Eye (tissue), 1 donor: ENCODE measurements at places on chromosomes 12 and 14.

DNA sequence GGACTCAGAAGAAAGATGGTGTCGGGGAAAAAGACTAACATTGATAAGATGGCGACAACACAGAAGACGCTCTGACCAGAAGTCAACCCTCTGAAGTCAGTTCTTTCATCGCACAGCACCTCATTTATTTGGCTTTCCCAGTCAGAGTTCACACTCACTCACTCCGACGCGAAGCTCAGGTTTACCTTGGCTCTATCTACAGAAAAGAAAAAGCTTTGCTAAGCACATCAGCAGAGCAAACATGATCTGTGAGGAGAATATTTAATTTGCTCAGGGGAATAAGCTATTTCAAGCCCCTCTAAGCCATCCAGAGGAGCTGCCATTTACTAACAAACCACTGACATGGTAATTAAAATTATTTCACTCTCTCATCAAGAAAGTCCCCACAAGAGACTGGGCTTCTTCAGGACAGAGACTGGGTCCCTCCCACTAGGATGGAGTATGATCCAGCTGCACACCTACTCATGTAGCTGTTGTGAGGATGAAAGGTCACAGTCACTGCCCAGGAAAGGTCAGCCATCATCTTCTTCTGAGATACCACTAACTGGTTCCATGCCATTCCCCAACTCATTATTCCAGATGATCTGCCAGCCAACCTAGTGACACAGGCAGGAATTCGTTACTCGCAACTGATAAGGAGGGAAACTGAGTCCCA lies 111.4 kb downstream of the TTC7B start:
- no peak for DNase-seq

DNA sequence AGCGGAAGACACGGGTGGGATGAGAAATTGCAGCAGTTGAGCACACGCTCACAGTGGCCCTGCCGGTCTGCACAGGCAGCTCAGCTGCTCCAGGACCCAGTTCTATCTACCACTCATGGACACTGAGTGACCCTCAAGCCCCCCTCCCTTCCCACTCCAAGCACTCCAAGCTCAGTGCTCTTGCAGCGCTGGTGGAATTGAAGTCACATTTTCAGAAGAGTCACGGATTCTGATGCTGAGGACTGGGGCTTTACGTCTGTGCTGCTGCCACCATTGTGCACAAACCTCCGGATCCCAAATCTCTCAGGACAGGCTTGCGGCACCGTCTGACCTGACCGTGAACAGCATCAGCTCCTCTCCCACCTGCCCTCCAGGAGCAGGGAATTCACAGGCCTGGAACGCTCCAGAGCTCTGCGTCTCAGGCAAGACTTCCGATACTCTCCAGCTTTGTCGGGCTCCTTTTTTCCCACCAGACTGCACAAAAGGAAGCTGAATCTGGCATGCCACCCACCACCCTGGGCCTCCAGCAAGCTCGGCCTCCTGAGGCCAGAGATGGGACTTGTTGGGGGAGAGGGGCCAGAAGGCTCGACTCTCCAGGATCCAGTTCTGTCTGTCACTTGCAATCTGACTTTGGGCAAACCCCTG lies 213.1 kb upstream of the RTL1 start:
- DNase-seq, result no peak

- DNase-seq, result no peak
These were observed 2.4 kb upstream of the LYZ start for GRCh38 chr12:69345742-69346141.

DNA sequence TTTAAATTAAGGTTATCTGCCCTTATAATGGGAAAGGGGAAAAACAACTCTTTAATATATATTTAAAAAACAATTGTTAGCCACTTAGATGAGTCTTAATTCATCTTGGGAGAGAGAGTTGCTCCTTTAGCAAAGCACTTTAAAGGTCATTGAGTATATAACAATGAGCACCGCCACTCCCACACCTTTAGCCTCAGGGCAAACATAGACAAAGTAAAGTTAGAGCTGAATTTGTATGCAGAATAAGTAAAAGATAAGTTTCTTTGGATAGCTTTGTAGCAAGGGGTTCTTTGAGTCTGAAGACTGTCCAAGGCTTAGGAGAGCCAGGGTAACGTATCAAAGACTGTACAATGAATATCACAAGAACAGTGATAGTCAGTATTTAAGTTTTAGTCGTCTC lies 728.8 kb upstream of the LMO3 start:
- DNase-seq, result no peak

GRCh38 chr12:3277306-3277943 lies 200.2 kb downstream of the TSPAN9 start:
- DNase-seq, result no peak

GRCh38 chr14:78992867-78993266 lies 822.7 kb downstream of the NRXN3 start:
- DNase-seq, result no peak
